ENCODE measurements at places on chromosomes 7 and 10.

- peaks cover 20% of the 10 kb centered on the region for H3K4me1 ChIP-seq
- peak; percentile 83 for DNase-seq
Observed at GRCh38 chr7:99843808-99844207, 16.0 kb downstream of the CYP3A43 start.

DNA sequence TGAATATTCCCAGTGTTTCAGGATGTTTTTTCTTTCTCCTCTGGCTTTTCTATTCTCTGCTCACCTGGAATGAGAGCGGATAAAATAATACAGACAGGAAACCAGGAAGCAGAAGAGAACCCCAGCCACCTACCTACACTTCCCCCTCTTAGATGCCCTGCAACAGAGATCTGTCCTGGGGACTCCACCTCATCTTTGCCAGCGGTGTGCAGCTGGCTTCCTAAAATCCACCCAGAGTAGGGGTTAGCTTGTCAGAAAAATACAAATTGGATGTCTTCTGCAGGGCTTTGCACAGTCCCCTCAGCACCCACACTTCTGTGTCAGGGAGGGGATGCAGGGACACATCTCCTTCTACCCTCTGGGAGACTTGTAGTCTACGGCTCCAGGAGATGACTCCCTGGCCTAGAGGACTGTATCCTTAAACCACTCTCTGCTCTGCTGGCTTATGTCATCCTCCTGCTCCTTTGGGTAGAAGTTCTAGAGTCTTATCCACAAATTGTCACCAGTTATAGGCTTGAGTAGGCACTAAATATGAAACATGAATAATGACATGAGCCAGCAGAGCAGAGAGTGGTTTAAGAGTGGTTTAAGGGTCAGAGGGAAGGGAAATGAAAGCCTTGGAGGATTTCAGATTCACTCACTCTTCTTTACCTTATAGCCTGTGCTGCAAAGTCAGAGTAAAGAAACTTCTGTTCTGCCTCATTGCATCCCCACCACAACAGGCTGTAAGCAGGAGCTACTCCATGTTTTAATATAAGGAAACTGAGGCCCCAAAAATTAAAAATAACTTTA lies 749.4 kb downstream of the AUTS2 start:
- no peaks in the 10 kb centered on the region for H3K36me3 ChIP-seq
- no peaks in the 10 kb centered on the region for H3K4me1 ChIP-seq
- no peaks in the 10 kb centered on the region for H3K27me3 ChIP-seq
- H3K27ac ChIP-seq, result no peak overlapping the region
- H3K4me3 ChIP-seq, result no peak overlapping the region
- DNase-seq, result no peak

GRCh38 chr10:72083790-72084459 lies 4.4 kb downstream of the SPOCK2 start:
- no peak overlapping the region for H3K27ac ChIP-seq
- no peak overlapping the region for H3K4me3 ChIP-seq
- no peaks in the 10 kb centered on the region for H3K36me3 ChIP-seq
- H3K4me1 ChIP-seq, result peaks cover 38% of the 10 kb centered on the region

DNA sequence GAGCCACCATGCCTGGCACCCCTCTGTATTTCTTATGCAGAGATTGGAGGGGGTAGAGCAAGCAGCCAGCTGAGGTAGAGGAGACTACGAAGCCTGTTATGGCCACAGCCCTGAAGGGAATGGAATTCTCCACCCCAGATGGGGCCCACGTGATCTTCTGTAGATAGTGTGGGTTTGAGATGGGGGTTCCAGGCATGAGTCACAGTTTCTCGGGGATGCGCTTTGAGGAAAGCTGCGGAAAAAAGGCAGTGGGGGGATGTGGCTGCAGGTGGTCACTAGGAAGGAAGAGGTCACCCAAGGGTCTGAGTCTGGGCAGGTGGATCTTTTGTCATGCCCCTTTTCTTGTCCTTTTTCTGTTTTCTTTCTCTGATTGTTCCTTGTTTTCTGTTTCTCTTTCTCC lies 11.5 kb downstream of the FAM131B start:
- H3K4me3 ChIP-seq, result no peak overlapping the region
- no peaks in the 10 kb centered on the region for H3K36me3 ChIP-seq
- H3K27ac ChIP-seq, result no peak overlapping the region
- H3K4me1 ChIP-seq, result no peaks in the 10 kb centered on the region
- peaks cover 3% of the 10 kb centered on the region for H3K27me3 ChIP-seq
- no peak for DNase-seq

- no peak for DNase-seq
- H3K27me3 ChIP-seq, result no peaks in the 10 kb centered on the region
Observed at GRCh38 chr7:134829380-134829986, 50.0 kb downstream of the CALD1 start.

Data from HepG2 (cell line).